Muscle of back (tissue), 13 donors: ENCODE measurements at places on chromosomes 7 and 10.
A peak's percentile ranks its signal among the peaks of the same experiment; 100 is the strongest.

DNA sequence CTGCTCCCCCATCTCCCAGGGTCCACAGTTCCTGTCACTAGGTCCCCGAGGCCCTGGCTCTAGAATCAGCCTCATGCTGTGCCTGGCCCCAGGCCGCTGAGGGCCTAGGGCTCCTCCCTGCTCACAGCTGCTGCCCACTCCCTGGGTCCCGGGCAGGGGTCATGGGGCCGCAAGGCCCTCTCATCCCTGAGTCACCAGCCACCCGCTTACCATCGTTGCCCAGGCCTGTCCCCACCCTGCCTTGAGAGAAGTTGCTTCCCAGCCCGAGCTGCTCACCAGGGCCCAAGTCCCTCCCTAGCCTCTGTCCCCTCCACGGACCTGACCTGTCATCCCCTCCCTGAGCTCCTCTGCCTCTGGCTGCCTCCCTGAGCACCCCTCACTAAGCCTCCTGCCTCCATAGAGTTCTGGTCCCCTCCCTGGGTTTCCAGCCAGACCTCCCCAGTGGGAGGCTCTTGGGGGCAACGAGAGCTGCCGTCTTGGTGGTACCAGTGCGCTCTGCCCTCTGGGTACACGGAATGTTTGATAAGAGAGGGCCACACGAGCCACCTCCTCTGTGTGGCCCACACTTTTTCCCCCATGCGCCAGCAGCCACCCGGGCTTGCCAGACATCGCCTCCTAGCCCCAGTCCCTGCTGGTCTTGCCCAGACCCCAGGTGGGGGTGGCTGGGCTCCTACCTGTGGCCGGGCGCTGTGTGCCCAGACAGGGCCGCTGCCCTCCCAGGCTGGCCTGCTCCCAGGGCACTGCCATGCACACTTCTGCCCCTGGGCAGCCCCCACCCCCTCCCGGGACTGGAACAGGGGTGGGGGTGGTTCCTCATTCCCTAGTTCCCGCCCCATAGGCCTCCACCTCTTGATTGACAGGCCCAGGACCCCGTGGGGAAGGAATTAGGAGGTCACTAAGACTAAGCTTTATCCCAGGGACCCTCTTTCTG, 21.3 kb downstream of the MLXIPL start:
- no peak for DNase-seq

DNA sequence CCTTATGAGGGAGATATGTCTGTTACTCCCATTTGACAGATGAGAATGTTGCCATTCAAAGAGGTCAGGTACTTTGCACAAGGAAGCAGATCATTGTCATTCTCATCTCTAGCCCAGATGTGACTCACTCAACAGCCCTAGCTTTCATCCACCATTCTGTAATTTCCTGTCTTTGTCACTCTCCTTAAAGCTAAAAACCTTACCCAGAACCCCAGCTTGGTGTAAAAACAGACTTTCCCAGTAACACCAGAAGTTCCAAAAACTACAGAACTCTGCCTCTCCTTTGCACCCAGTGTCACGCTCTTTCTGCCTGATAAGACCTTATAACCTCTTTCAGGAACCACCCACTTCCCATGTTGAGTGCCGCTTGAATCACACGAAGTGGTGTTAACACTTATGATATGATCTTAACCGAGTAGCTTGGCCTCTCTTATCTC, 89.1 kb upstream of the SP4 start:
- DNase-seq, result no peak

DNA sequence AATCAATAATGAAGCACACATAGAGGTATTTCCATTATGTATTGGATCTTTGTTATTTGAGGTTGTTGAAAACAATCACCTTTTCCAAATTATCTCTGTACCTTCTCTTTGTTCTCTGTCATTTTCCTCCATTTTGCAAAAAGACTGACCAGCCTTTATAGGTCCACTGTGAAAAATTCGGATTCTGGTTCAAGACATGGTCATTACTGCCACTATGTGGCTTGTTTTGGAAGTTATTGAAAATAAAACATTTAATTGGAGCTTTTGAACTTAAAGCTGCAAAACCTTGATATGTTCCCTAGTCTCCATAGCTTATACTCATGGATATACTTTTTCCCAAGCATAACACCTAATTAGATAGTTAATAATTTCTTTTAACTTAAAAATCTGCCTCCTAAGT, 1094.4 kb downstream of the NRG3 start:
- no peak for DNase-seq

DNA sequence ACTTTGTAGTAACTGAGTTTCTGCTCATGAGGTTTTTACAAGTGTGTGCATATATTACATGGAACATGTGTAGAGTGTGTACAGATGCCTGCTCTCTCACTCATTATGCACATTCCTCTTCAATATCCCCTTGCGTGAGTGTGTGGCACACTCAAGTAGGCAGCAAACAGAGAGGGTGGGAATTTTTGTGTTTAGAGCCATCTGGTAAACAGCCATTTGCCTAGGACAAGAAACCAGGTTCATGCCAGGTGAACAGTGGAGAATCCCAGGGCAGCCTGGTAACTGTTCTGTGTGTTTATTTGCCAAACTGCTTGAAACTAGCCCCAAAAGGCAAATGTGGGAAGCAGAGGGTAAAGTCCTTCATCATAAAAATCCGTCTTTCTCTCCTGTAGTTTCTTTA, 19.9 kb downstream of the FBXW4 start:
- no peak for DNase-seq

DNA sequence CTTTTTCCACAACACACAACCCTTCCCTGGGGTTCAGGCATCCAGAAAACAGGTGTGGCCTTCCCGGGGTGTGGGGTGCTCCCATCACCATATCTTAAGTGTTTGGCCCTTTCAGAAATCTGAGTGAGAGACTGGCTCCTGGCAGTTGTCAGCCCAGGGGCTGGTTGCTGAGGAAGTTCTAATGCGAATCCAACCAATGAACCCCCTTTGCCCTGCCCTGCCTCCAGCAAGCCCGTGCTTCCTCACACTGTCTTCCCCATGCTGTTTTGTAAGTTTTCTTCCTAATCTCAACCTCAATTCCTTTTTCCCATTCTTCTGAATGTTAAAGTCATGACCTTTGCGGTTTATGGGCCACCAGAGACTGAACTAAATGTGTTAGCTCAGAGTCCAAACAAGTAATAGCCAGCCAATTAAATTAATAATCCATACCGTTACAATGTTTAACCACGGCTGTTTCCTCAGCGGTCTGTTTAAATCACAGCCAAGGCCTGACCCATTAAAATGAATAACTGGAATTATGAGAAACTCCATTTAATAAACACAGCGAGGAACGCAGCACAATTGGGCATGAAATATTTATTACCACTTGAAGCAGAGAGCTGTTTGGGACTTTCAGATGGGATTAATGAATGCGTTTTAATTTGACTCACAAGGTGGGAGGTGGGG, 90.9 kb upstream of the TCF7L2 start:
- peak; percentile 32 for DNase-seq

DNA sequence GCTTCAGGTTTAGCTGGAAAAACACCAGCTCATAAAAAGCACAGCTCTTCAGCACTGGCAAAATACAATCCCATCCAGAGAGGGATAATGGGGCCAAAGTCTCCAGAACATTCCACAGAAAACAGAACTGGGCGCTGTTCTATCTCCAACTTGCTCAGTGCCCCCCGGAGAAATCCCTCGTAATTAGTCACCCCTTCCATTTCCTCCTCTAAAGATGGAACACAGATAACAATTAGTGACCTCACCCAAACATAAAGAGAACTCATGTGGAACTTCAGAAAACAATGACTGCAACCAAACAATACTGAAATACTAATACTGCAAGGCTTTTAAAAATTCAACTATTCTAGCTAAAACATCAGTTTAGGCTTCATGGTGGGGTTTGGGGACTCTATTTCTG, 46.3 kb downstream of the KIAA1549 start:
- no peak for DNase-seq

DNA sequence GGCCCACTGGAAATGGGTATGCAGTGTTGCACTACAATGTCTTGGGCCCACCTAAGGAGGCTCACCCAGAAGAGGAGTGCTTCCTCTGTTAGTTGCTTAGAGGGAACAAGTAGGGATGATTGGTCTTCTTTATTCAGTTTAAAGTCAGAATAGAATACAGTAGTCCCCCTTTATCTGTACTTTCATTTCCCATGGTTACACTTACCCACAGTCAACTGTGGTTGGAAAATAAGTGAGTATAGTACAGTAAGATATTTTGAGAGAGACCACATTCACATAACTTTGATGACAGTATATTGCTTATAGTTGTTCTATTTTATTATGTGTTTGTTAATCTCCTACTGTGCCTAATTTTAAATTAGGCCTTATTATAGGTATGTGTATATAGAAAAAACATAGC, 151.4 kb downstream of the COL28A1 start:
- no peak for DNase-seq

DNA sequence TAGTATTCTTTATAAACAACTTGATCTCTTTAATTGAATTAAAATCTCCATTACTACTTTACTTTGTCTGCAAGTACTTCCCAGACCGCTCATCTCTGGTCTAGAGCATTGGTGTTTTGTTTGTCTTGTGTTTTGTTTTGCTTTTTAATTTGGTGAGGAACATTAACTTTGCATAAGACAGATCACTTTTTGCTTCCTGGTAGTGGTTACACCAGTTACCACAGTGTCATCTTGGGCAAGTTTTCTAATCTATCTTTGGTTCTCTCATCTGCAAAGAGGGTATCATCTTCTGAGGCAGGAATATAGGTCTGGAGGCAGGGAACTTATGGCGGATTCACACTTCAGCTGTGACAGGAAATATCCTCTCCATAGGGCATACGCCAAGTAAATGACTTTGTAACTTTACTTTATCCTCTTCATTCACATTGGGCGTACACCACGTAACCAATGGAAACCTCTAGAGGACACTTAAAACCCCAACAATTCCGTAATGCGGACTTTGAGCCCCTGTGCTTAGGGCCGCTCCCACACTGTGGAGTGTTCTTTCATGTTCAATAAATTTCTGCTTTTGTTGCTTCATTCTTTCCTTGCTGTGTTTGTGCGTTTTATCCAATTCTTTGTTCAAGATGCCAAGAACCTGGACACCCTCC, 83.2 kb upstream of the JAZF1 start:
- DNase-seq, result no peak

GRCh38 chr7:143436325-143436946, 6.8 kb upstream of the TAS2R60 start:
- no peak for DNase-seq

GRCh38 chr7:155458878-155459699, 1.2 kb downstream of the EN2 start:
- DNase-seq, result peak; percentile 43

- peak; percentile 58 for DNase-seq
Measured at GRCh38 chr7:67738958-67739357, 742.3 kb downstream of the TYW1 start.

GRCh38 chr10:80429521-80429973, 21.2 kb downstream of the PRXL2A start:
- no peak for DNase-seq

DNA sequence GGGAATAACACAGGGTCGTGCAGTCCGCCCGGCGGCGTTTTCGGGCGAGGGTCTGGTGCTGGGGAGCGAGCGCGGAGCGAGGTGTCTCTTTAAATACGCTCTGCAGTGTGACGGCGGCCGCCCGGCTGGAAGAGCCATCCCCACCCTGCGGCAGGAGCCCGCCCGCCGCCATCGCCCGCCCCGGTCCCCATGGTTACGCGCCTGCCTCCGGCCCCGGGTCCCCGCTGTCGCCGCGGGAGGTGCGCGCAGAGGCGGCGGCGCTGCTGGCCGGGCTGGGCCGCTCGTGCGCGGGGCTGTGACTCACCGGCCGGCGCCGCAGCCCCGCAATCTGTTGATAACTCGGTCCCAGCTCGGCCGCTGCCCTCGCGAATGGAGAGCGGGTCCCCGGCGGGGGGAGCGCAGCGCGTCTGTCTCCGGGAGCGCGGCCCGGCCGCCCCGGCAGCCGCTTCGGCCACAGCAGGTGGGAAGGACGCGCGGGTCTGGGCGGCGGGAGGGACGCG, at the start of gene ADGRA1:
ADGRA1 (plus strand) TSS at position 246 of the 500 bp plus-strand sequence. CDS start 986 bp downstream, outside the sequence.
- no peak for DNase-seq

GRCh38 chr10:116990276-116990800, 14.6 kb downstream of the SHTN1 start:
- DNase-seq, result no peak
